ENCODE measurements at places on chromosomes 6 and 20.

GRCh38 chr6:42296614-42297013, 79.0 kb upstream of the MRPS10 start:
- DNase-seq: no peak

DNA sequence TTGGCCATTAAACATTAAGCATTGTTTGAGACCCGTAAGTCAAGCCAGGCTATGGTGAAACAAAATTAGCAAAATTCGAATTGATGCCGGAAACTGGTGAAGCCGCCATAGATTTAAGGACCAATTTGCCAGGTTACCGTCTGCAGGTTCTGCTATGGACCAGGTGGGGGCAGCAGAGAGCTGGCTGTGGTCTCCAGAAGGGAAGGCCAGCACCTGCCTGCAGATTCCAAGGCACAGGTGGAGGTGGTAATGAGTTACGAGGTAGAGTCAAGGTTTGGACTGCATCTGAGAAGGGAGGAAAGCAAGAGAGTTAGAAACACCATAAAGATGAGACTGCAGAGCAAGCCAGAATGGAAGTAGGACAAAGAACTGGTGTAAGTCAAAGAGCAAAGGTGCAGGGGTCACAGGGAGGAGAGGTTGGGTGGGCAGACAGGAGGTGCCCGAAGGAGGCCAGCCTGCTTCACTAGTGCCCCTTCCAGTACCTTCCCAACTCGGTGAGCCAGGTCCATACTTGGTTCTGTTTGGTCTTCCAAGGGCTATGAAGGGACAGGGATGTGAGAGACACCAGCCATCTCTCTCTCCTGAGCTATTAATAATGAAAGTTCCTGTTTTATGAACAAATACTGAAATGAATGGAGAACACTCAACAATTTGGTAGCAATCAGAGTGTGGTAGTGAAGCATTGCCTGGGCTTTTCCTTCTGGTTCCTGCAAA, 131.6 kb upstream of the ESR1 start:
- peak; percentile 1 for DNase-seq

- no peak for DNase-seq
These were observed 159.6 kb upstream of the MYLIP start for GRCh38 chr6:15969236-15969778.

DNA sequence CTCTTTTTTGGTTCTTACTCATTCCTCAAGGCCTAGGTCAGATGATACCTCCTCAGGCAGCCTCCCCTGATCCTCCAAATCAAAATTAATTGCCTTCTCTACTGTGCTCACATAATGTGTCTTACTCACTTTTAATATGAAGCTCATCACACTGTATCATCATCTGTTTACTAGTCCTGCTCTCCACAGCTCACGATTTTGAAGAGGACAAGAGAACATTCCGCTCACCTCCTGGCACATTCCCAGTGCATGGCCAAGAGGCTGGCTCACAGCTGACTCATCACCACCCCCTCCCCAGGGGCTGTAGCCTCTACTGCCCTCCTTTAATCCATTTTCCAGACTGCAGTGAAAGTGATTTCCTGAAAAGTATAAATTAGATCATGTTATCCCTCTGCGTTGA, 133.1 kb downstream of the ALDH8A1 start:
- no peak for DNase-seq

- DNase-seq: no peak
These were observed 23.9 kb upstream of the SSTR4 start for GRCh38 chr20:23011008-23011721.

- DNase-seq: no peak
These were observed 1.2 kb downstream of the OGFR start for GRCh38 chr20:62805711-62806382.

DNA sequence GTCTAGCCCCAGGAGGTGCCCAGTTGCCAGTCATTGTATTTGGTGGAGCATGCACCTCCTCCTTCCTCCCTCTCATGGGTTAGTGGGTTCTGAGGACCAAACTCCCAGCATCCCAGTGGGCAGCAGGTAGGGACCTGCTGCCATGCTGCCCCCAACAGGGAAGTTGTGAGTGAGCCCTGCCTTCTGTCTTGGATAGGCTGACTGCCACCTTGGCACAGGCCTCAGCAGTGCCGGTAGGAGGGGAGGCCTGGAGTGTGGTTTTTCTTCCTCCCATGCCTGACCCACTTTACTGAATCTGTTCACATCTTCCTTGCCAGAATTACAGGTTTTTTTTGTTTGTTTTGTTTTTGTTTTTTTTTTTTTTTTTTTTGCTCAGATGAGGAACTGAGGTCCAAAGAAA, 24.5 kb downstream of the PLCG1 start:
- DNase-seq: no peak

- no peak for DNase-seq
These were observed 21.2 kb downstream of the ARFGEF2 start for GRCh38 chr20:48942730-48943129.

DNA sequence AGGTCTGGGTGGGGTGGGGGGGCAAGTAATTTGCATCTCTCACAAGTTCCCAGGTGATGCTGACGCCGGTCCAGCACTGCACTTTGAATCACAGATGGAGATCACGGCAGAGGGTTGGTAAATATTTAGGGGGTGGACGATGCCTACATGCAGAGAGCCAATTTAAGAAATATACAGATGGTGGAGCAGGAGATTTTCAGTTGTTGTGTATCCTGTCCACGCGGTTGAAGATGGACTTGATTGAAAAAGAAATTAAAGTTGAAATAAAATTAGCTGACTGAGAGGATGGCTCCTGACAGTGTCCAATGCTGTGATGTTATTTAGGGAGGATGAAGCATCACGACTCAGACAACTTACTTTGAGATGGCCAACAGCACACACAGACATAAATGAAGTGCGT, 74.6 kb downstream of the PHACTR3 start:
- no peak for DNase-seq

- no peak for DNase-seq
These were observed 1.1 kb downstream of the DPM1 start for GRCh38 chr20:50957276-50957675.

GRCh38 chr6:157092736-157093135, 230.6 kb downstream of the TMEM242 start:
- DNase-seq: no peak

- DNase-seq: no peak
These were observed 8.8 kb downstream of the DDR1 start for GRCh38 chr6:30893001-30893591.

DNA sequence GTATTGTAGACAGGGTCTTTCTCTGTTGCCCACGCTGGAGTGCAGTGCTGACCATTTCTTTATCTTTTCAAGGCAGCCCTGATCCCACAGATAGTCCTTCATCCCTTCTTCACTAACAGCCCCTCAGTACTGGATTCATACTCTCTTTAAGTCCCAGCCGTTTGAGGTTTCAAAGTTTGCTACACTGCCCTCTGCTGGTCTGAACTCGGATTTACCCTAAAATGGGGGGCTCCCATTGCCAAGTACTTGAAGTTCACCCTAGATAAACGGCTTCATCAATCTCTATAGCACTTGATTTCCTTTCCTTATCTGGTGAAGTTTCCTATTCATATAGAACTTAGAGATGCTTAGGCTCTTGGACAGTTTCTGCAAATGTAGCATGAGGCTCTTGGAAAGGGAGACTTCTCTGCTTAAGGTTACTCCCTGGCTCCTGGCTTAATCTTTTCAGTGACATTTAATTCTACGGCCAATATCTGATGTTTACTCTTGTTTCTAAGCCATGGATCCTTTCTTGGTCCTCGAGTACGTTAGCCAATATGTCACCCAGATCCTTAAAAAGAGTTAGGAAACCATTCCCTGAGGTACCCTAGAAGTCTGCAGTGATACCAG, 21.4 kb upstream of the PREP start:
- no peak for DNase-seq

DNA sequence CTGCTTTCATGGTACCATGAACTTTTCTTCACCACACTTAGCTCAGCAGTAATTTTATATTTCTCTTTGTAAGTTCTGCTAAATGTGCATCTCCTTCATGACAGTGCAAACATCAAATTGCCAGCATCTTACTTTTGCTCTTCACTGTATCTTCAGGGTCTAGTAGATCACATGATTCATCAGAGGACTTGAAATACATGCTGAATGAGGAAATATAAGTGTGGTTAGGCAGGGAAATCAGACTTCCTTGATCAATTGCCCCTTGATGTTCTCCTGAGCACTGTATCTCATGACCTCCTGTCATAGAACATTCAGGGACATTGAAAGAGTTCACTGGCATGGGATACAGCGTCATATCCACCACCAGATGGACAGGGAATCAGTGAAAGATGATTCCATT, 25.3 kb upstream of the POLR1H start:
- no peak for DNase-seq

GRCh38 chr20:59777814-59778575, 155.4 kb downstream of the SYCP2 start:
- DNase-seq: no peak

GRCh38 chr6:75422024-75422639, 71.5 kb downstream of the FILIP1 start:
- DNase-seq: no peak

DNA sequence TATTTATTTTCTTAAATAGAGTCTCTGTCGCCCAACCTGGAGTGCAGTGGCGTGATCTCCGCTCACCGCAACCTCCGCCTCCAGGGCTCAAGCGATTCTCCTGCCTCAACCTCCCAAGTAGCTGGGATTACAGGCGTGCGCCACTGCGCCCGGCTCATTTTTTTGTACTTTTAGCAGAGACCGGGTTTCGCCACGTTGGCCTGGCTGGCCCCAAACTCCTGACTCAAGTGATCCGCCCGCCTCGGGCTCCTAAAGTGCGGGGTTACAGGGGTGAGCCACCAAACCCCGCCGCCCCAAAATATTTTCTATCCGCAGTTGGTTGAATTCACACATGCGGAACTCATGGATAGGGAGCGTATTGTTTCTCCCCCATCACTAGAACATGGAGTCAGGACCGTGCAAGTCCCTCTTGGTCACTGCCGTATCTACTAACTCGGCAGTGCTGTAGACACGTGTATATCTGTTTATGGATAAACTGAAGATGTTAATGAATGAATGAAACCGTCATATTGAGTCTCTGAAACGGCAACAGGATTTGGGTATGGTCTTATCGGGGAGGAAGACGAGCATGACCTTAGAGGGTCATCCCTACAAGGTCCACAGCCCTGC, 904 bp downstream of the MKKS start:
- no peak for DNase-seq

DNA sequence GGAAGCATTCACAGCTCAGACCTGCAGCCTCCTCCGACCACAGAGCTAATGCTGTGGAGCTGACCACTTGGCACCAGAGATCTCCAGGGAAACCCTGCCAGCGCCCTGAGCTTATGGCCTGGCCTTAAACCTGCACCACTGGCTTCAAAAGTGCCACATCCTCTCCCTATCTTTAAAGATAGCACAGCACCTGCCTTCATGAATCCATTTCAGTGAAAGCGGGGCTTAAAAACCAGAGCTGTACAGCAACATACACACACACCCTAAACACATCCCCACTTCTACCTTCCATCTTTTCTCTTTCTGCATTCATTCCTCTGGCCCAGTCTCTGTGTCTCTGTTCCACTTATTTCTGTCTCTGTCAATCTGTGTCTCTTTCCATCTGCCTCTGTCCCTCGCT, 59.8 kb upstream of the CCDC167 start:
- DNase-seq: no peak

DNA sequence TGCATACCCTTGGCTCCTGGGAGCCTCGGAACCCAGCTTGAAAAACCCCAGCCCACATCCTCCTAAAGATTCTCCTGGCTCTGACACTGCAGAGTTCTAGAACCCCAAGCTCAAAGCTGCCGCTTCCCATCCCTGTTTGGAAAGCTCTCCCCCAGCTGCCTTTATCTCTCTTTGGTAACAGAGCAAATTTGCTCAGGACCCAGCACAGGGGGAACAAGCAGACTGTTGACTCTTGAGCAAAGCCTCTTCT, 38.9 kb downstream of the HNF4A start:
- no peak for DNase-seq

DNA sequence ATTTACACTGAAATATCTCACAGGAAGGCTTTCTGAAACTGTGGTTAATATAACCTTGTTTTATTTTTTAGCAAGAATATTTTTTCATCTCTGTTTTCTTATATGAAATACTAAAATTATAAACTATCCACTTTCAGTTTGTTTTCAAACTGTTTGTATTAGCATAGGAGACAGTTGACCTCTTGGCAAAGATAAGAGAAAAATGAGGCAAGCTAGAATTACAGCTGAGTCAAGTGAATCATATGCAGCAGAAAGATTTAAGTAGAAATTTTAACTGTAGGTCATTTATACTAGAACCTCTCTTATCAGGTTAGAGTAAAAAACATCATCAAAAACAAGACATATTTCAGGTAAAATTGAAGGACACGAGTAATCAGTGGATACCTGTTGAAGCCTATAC, 792.6 kb downstream of the PHF3 start:
- no peak for DNase-seq

GRCh38 chr6:100100776-100101175, 106.8 kb upstream of the MCHR2 start:
- DNase-seq: no peak

DNA sequence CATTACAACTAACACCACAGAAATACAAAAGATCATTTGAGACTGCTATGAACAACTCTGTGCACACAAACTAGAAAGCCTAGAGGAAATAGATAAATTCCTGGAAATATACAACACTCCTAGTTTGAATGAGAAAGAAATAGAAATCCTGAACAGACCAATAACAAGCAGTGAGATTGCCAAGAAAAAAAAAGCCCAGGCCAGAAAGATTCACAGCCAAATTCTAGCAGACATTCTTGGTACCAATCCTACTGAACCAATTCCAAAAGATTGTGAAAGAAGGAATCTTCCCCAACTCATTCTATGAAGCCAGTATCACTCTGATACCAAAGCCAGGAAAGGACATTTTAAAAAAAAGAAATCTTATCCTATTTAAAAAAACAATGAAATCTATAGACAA, 7.0 kb upstream of the CDK19 start:
- no peak for DNase-seq

DNA sequence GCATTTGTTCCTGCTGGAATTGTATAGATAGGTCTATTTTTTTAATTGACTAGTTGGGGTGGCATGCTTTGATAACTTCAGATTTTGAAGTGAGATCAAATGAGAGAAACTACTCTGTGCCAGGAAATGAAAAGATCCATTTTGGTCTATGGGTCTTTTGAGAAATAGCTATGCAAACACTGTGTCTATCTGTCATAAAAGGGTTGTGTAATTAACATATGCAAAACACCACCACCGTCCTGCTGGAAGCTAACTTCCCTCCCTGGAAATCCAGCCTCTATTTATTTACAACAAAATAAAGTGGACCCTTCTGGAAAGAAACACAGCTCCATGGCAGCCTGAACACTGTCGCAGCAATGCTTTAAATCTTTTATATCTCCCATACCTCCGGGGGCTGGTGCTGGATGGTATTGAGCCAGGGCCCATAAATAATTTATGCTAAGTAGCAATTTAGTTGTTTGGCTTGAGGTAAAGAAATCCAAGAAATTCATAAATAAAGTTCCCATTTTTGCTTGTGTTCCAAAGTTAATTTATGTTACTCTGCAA, 244.2 kb upstream of the POU3F2 start:
- DNase-seq: no peak

GRCh38 chr6:153150752-153151440, 19.8 kb upstream of the RGS17 start:
- no peak for DNase-seq

- DNase-seq: no peak
These were observed 35.0 kb upstream of the ZBP1 start for GRCh38 chr20:57654998-57655808.

GRCh38 chr6:35237476-35237875, 22.1 kb upstream of the ZNF76 start:
- no peak for DNase-seq

- no peak for DNase-seq
These were observed 5.1 kb upstream of the BEND3 start for GRCh38 chr6:107120404-107120803.

- no peak for DNase-seq
These were observed 47.2 kb downstream of the MUC22 start for GRCh38 chr6:31057426-31058003.
